Occipital lobe (tissue), 3 donors: ENCODE measurements at places on chromosomes 7 and 10. TPM values are rescaled to one million over a fixed set of nuclear protein-coding genes. Genes with fewer than 3 reads are reported as not detected.

DNA sequence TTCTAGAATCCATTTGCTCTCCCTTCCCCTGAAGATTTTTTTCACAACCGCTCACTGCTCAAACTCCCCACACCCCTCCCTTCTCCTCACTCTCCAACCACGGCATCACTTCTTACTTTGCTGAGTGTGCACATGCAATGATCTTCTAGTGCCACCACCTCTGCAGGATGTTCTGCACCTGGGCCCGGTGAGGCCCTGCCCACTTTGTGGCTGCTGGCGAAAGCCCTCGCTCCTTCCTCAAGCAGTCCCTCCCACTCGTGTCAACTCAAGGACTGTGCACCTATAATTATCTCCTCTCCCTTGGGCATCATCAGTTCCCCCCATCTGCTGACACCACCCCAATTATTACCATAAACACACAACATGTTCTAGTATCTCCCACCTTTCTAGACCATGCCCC lies 91.0 kb upstream of the LANCL2 start:
- no peak for DNase-seq

TRPV5 gene
- total RNA-seq: 0.31 TPM

FRMD4A gene
- total RNA-seq: 153 TPM

- no peak for DNase-seq
Measured at GRCh38 chr7:114789871-114790311, 132.0 kb upstream of the MDFIC start.

DNA sequence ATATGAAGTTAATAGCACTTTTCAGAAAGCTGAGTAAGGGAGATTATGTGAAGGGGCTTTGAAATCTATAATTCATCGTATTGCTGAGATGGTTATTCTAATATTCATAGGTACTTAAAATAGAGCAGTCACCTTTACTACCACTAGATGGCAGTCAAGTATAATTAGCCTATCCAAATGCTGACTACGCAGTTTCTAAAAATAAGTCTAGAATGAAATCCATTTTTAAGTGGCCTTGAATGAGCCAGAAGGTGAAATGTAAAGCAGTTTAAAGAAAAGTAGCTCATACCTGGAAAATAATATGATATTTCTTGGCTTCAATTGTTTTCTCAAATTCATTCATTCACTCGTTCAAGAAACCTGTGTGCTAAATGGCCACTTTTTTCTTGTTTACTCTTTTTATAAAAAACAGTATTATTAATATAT lies 1277.1 kb downstream of the GATA3 start:
- DNase-seq: no peak

DNA sequence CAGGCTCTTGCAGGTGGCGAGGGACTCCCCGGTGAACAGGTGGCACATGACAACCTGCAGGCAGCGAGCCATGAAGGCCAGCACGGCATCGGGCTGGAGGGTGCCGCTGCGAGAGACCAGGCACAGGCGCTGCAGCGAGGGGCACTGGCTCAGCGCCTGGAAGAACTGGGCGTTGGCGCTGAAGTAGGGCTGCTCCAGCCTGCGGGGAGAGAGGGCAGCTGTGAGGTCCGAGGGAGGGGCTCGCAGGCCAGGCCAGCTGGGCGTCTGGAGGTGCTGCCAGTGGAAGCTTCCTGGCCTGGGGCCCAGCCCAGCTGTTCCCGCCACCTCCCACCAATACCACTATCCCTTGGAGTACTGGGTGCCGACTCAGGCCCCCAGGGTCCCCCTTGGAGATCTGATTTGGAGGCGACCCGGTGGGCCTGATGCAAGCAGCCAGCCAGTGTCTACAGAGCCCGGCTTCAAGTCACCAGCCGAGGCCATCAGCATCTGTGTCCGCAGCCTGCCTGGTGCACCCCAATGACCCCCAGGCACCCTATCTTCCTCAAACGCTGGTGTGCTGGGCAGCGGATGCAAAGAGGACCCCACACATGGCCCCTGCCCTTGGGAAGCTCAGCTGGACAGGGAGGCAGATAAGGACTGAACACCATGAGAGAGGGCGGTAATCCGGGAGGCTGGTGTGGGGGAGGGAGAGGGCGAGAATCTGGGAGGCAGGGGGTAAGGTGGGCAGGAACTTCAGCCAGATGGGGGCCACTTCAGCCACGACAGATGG lies 67.8 kb upstream of the TNRC18 start:
- DNase-seq: no peak

GRCh38 chr10:6979371-6979770 lies 399.3 kb upstream of the PRKCQ start:
- no peak for DNase-seq

OIT3 gene
- 0.47 TPM for total RNA-seq
